ENCODE measurements at places on chromosomes 13 and 19. TPM values are rescaled to one million over a fixed set of nuclear protein-coding genes. Genes with fewer than 3 reads are reported as not detected.

DNA sequence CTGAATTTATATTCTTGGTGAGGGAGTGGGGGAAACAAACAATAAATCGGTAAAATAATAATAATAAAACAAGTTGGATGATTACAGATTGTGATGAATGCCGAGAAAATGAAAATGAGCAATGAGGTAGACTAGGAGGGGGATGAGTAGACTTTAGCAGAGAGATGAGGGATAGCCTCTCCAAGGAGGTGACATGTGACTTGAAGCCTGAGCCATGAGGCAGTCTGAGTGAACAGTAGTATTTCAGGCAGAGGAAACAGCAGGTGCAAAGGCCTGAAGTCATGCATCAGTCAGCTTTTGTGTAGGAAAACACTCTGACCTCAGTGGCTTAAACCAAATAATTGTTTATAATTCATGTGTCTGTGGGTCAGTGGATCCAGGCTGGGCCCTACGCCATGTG, 4.6 kb downstream of the ZNF135 start:
- DNase-seq, result no peak

DNA sequence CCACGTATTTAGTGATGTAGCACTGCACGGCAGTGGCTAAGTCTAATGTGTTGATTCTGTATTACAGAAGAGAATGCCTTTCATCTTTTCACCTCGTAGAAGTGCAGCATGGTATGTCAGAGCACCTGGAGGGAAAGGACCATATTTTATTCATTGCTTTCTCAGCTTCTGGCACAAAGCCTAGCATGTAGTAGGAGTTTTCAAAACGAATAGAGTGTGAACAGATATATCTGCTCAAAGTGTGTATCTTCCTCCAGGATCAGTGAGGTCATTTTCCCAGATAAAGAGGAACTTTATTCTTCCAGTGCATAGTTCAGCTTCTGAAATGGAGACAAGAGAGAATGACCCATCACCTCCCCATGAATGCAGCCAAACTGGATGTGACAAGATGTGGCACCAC, 21.2 kb upstream of the PCDH8 start:
- DNase-seq, result no peak

DNA sequence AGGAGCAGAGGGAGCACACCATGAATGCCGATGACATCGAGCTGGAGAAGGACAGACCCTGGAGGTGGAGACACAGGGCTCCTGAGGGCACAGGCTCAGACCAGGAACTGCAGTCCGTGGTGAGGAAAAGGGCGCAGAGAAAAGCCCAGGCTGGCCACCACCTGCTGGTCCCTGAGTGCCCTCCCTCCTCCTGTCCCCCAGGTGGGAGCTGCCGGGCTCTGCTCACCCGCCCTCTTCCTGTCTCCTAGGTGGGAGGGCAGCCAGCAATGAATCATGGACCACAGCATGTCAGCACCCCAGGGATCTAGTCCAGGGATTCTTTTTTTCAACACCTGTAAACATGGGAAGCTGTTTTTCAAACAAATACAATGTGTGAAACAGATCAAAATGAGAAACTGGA, 94.6 kb upstream of the ARHGEF7 start:
- no peak for DNase-seq

DNA sequence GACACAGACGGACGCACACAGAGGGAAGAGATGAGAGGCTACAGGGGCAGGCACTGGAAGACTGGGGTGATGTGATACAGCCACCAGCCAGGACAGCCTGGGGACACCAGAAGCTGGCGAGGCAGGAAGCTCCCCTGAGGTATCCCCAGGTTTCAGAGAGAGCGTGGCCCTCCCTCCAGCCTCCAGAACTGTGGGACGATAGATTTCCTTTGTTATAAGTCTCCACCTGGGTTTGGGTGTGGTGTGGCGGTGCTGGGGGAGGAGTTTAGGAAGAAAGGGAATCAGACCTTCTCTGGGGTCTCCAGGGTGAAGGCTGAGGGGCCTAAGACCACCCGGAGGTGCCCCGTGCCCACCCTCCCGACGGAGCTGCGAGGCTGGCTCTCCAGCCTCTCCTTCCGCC, 2.7 kb upstream of the ASPDH start:
- no peak for DNase-seq

- peak; percentile 88 for DNase-seq
Measured at GRCh38 chr19:10936661-10937084, 8.1 kb downstream of the TIMM29 start.

GRCh38 chr13:57582032-57582431, 49.5 kb upstream of the PCDH17 start:
- no peak for DNase-seq

- no peak for DNase-seq
Measured at GRCh38 chr13:85140192-85140591, 659.0 kb downstream of the SLITRK6 start.

- DNase-seq, result no peak
Measured at GRCh38 chr19:48283908-48284307, 14.0 kb downstream of the ZNF114 start.

DNA sequence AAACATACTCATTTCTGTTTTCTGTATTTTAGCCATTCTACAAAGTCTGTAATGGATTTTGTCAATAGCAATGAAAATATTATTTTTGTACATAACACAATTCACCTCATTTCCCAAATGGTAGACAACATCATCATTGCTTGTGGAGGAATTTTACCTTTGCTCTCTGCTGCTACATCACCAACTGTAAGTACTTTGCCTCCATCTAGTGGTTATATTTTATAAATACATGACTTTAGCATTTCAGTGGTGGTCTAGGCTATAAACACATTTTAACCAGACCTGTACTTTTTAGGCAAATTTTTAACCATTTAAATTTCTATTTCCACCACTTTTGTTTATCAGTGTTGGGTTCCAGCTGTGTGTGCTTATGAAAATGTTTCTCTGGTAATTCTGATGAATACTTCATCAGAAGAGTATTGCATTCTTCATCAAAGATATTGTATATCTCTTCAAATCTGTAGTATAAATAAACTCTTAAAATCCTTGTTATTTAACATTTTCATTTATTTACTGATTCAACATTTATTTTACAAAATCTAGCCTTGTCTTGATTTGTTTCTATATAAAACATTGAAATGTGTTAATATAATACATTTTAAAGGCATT, 222.4 kb downstream of the NBEA start:
- DNase-seq, result peak; percentile 56

GRCh38 chr19:9295411-9295849, 14.2 kb downstream of the ZNF699 start:
- no peak for DNase-seq

DNA sequence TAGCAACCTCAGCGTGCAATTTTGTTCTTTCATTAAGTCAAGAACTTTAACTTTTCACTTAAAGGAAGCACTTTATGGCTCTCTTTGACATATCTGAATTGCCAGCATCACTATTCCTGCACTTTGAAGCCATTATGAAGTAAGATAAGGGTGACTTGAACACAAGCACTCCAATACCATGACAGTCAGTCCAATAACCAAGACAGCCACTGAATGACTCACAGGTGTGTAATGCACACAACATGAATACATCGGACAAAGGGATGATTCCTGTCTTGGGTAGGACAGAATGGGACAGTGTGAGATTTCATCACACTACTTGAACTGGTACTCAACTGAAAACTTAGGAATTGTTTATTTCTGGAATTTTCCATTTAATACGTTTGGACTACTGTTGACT, 233.7 kb upstream of the IPO5 start:
- DNase-seq, result no peak

DNA sequence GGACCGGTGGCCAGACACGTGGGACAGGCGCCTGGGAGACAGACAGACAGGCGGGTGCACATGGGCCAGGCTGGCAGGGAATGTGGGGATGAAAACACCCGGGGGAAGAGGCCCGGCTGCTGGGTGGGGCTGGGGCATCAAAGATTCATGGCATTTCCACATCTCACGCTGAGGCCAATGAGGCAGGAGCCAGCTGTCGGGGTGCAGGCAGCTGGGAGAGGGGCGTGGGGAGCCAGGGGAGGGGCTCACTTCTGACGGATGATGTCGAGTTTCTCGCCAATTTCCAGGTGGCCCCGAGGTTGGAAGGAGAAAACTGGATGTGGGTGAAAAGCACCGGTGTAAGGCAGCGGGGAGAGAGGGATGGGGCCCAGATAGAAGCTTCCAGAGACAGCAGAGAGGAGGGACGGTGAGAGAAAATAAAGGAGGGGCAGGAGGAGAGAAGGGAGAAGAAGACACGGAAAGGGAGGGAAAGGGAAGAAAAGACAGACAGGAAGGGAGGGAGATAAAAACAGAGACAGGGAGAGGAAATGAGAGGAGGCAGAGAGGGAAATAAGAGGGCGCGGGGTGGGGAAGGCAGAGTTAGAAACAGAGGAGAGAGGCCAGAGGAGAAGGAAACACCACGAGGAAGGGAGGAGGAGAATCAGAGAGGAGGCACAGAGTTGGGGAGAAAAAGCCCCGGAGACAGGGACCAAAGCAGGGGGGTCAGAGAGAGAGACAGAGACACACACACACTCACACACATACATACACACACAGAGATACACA, 8.0 kb upstream of the CCER2 start:
- DNase-seq, result no peak

DNA sequence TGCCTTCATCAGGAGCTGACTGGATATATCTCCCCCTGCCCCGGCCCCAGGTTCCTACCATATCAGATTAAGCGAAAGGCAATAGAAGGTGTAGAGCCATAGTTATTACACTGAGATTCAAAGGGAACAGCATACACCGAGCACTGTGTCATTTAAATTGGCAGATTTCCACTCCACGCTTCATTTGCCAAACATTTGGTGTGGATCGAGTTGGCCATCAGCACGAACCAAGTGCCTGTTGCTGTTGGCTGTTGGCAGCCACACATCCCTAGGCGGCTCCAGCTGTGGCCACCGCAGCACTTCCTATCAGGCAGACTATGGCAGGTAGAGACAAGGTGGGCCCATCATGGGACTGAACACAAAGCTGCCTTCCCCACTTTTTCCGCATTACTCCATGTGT, 115.8 kb downstream of the CCNA1 start:
- no peak for DNase-seq

- DNase-seq, result no peak
Measured at GRCh38 chr19:48987323-48987722, 5.8 kb downstream of the GYS1 start.

DNA sequence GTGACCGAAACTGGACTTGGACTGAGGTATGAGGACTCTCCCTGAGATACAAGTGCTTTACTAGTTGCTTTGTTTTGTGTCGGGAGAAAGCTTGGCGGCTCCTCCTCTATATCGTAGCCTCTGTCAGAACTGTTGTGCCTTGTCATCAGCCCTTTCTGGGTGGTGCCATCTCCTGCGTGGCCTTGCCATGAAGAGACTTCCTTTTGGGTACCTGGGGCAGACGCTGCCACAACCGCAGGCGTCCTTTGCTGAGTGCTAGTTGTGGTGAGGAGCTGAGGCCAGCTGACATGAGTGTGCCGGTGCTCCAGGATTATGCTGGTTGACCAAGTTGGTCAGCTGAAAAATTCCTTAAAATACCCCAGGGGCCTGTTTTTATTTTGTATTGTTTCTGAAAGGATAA, 124.5 kb downstream of the AKAP11 start:
- DNase-seq, result no peak

- DNase-seq, result no peak
Measured at GRCh38 chr19:378706-379105, 30.2 kb downstream of the C2CD4C start.

GRCh38 chr13:24032674-24033073, 127.8 kb upstream of the SPATA13 start:
- DNase-seq, result no peak

GRCh38 chr13:72122661-72123255, 255.8 kb upstream of the DACH1 start:
- no peak for DNase-seq

DNA sequence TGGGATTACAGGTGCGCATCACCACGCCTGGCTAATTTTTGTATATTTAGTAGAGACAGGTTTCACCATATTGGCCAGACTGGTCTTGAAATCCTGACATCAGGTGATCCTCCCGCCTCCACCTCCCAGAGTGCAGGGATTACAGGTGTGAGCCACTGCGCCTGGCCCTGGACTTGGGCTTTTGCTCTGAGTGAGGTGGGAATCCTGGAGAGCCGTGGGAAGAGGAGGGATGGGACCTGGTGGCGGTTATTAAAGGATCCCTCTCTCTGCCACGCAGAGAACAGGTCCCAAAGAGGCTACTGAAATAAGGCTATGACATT, 1.7 kb upstream of the TLE5 start:
- DNase-seq, result no peak

The SIGLEC9 gene
- total RNA-seq, result not detected

The GARRE1 gene
- total RNA-seq, result 19.8 TPM

The ZNF229 gene
- total RNA-seq, result not detected

The TLE6 gene
- total RNA-seq, result 21.5 TPM

The CD177 gene
- not detected for total RNA-seq

The POLR1D gene
- total RNA-seq, result 174 TPM

The ZNF177 gene
- total RNA-seq, result 2.8 TPM

The MEF2B gene
- 295 TPM for total RNA-seq

The SIAH3 gene
- not detected for total RNA-seq
